ENCODE measurements at places on chromosomes 5 and 9.

- DNase-seq: no peak
Observed at GRCh38 chr9:136655536-136656182, 7.1 kb upstream of the EGFL7 start.

DNA sequence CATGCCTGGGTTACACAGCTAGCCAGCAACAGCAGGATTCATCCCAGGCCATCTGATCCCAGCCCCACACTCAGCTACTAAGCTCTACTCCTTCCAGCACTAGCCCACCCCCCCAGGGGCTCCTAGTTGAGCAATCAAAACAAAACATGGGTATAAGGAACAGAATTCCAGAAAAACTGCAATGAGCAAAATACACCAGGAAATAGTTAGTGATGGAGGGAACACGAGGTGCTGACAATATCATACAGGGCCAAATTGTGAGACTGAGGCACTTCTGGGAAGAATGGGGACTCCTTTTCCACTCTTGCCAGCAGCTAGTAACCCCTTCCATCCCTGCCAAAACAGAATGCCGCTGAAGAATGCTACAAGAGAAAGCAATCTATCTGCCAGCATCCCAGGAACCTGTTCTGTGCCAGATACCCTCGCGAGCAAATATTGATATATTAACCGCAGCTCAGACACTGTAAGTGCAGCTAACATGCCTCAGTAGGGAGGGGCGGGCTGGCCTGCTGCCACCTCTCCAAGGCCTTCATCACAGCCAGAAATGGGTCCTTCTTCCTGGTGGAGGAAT is 161.4 kb downstream of the SLIT3 start:
- no peak for DNase-seq

DNA sequence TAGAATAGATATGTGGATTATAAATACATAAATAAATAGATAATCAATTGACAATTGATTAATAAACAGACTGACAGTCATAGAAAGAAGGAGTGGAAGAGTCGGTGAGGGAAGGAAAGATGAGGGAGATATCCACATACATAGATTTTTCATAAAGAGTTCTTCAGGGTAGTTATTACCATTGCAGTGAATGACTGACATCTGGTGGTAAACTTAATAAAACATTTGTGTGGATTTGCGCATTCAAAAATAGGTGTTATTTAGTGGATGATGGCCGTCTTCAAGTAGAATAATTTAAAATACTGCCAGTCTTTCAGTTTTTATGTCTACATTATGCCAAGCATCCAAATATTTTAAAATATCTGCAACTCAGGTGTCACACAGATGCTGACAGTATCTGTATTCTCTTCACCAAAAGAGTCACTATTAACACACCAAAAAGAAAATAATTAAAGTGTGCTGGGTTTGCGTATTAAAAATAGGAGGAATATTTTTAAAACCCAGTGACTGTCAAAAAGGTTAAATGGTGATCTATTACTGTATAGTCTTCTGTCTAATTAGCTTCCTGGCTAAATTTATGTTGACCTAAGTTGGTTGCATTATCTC is 78.8 kb downstream of the GIN1 start:
- no peak for DNase-seq

GRCh38 chr5:173232499-173233346 is 2.3 kb downstream of the NKX2-5 start:
- no peak for DNase-seq

DNA sequence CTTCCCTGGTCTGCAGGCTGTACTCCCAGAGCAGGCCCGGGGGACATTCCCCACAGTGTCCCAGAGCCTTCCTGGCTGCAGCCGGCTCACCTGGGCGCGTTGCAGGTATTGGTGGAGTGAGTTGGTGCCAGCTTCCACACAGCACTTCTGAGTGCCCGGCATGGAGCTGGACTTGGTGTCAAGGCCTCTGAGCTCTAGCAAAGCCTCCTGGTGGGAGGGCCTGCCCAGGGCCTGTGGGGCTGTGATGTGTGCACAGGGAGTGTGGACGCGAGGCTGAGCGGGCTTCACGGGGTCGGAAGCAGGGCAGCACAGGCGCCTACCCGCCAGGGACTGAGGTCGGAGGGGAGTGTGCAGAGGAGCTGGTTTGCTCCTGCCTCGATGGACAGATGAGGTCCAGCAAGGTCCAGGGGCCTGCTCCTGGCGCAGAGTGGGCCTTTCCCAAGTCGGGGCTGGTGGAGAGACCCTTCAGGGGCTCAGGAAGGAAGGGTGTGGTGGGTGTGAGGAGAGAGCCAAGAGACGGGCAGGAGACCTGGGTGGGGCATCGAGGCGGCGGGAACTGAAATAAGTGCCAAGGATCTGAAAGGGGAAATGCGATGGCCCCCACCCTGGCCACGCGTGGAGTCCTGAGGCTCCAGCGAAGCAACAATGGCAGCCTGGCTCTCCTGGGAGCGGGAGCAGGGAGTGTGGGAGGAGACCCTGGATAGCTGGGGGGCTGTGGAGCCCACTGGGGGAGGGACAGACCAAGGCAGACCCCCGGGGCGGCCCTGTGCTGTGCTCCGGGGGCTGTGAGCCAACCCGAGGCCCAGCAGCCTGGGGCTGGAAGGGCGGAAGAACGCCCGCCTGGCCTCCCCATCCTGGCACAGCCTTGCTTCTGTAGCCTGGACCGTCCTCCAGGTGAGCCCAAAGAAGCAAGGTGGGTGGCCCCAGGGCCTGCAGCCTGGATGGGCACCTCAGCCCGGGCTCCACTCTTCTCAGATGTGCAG is 78.4 kb downstream of the RXRA start:
- DNase-seq: no peak

All from naive B cell (primary cell).